Ascending aorta (tissue), 2 donors: ENCODE measurements at places on chromosomes 5 and 9. TPM values are rescaled to one million over a fixed set of nuclear protein-coding genes. Genes with fewer than 3 reads are reported as not detected.

DNA sequence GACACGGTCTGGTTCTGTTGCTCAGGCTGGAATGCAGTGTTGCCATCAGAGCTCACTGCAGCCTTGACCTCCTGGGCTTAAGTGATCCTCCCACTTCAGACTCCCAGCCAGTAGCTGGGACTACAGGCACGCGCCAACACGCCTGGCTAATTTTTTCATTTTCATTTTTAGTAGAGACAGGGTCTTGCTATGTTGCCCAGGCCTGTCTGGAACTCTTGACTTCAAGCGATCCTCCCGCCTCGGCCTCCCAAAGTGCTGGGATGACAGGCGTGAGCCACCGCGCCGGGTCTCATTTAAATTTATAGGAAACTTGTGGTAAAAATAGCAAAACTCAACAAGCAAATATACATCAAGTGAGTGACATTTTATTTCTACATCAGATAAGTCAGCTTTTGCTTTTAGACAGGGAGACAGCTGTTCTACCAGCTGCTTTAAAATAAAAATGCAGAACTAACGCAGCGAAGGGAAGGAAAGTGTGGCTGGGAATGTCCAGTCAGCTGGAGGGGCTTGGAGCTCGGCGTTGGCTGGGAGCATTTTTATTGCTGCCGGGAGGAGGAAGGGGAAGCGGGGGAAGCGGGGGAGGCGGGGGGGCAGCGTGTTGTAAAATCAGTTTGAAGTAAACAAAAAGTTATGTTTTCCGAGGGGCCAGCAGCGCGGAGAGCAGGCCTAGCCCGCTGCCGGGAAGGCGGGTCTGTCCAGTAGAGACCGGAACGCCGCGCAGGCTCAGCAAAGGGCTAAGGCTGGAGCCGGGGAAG is 707 bp upstream of the ZFYVE16 start:
- H3K36me3 ChIP-seq: no peaks in the 10 kb centered on the region
- peak overlapping the region; percentile 71 for H3K4me3 ChIP-seq
- no peak for DNase-seq
- no peaks in the 10 kb centered on the region for H3K27me3 ChIP-seq
- peak overlapping the region; percentile 95 for H3K27ac ChIP-seq

- no peak overlapping the region for H3K27ac ChIP-seq
- no peaks in the 10 kb centered on the region for H3K4me1 ChIP-seq
- H3K4me3 ChIP-seq: no peak overlapping the region
- H3K36me3 ChIP-seq: no peaks in the 10 kb centered on the region
Observed at GRCh38 chr5:121239951-121240350, 611.7 kb upstream of the FTMT start.

- H3K4me3 ChIP-seq: no peak overlapping the region
- H3K36me3 ChIP-seq: peaks cover 26% of the 10 kb centered on the region
- DNase-seq: no peak
- H3K4me1 ChIP-seq: no peaks in the 10 kb centered on the region
- H3K27ac ChIP-seq: no peak overlapping the region
- no peaks in the 10 kb centered on the region for H3K27me3 ChIP-seq
Observed at GRCh38 chr9:100129772-100130171, 30.7 kb downstream of the INVS start.

GAS1 gene
- 605 TPM for total RNA-seq

GRCh38 chr9:3475300-3476020 is 50.3 kb downstream of the RFX3 start:
- DNase-seq: no peak
- no peak overlapping the region for H3K27ac ChIP-seq
- no peaks in the 10 kb centered on the region for H3K27me3 ChIP-seq
- no peaks in the 10 kb centered on the region for H3K4me1 ChIP-seq
- no peak overlapping the region for H3K4me3 ChIP-seq

CARD6 gene
- 8.2 TPM for total RNA-seq

DNA sequence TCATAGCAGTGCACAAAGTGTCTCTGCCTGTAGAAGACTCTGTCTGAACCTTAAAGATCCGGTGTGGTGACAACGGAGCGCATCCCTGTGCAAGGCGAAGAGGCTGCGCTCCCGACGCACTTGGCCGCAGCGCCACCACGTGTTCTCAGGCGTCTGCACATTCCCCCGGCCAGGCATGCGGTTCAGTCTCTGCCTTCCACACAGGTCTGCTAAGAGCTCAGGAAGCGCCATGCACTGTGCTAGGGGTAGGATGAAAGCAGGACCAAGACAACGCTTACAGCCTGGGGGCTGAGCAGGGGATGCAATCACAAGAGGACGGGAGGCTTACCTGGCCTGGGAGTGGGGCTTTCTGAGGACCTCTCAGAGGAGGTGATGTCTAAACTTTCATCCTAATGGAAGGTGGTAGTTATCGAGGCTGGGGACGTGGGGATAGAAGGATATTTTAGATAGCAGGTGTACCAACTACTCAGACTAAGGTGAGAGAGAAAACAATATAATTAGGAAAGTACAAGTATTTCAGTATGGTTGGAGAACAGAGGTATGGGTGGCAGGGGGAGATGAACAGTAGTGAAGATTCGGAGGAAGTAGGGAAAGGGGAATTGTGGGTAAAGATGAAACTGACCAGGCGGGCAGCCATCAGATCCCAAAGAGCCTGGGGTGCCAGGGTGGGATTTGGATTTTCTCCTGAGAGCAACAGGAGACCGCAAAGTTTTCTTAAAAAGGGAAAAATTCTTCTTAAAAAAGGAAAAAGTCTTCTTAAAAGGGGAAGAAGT is 13.3 kb downstream of the CAPSL start:
- DNase-seq: peak; percentile 67
- H3K27me3 ChIP-seq: no peaks in the 10 kb centered on the region
- no peak overlapping the region for H3K4me3 ChIP-seq
- no peak overlapping the region for H3K27ac ChIP-seq
- no peaks in the 10 kb centered on the region for H3K4me1 ChIP-seq
